ENCODE measurements at places on chromosomes 3 and 15.

DNA sequence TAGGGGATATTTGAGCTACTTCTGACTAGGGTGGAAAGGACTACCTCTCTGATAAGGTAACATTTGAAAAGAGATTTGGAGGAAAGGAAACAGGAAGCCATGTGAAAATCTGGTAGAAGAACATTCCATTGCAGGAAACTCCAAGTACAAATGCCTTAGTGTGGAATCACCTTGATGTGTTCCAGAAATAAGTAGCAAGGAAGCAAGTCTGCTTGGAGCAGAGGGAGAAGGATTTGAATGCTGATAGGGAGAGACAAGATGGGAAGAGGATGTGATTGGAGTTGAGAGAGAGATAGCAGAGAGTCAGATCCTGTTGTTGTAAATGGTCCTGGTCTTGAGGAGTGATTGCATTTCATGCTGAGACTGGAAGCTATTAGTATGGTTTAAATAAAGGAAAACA is 335.1 kb upstream of the DCBLD2 start:
- no peak for DNase-seq

GRCh38 chr3:128235207-128235926 is 82.1 kb downstream of the EEFSEC start:
- DNase-seq = no peak

- no peak for DNase-seq
Observed at GRCh38 chr3:111252779-111253178, 181.2 kb downstream of the NECTIN3 start.

GRCh38 chr3:27094721-27095120 is 274.5 kb downstream of the NEK10 start:
- no peak for DNase-seq

GRCh38 chr3:83002869-83003445 is 1241.5 kb upstream of the GBE1 start:
- DNase-seq = no peak

- DNase-seq = no peak
Observed at GRCh38 chr15:56877255-56877970, 41.0 kb upstream of the TCF12 start.

GRCh38 chr3:71162221-71162620 is 421.3 kb downstream of the FOXP1 start:
- no peak for DNase-seq
